NCI-H1048 (cell line): ENCODE measurements at places on chromosomes 3 and 15.

DNA sequence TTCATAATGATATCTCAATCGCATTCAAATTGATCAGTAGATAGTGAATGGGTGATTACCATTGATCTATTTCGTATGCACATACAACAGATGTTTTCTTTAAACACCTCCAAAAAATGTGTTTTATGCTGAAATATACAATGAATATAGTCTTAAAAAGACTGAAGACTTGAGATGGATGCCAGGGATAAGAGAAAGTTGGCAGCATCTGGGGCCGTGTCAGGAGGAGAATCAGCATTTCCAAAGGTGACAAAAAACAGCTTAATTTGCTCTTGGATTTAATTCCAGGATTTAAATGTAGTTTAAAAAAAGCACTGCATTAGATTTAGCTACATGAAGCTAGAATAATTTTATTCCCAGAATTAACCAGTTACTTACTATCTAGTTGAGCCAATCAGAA is 199.7 kb upstream of the CNTN3 start:
- no peak for DNase-seq

- no peak for DNase-seq
Measured at GRCh38 chr3:174423936-174424335, 435.2 kb upstream of the NAALADL2 start.

- DNase-seq, result peak; percentile 5
Measured at GRCh38 chr15:23073890-23074646, 34.7 kb upstream of the TUBGCP5 start.

GRCh38 chr15:76333720-76334437 is 2.7 kb upstream of the ISL2 start:
- no peak for DNase-seq

GRCh38 chr3:118001380-118001779 is 1033.3 kb downstream of the IGSF11 start:
- no peak for DNase-seq

DNA sequence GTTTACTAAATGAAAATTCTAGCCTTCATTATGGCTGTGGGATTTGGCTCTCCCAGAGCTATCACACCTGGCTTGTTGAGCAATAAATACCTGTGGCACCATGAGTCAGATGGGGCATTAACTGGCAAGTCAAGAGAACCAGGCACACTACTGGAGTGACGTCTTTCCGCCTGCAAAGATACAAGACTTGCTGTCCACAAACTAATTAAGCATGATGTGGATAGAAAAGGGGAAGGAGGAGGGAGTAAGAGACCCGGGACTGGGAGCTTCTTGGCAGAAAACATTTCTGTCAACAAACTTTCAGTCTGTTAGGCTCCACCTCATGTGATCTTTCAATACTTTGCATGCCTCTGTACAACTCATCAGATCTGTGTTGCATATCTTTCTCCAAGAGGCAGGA is 56.5 kb downstream of the CLDN1 start:
- no peak for DNase-seq

DNA sequence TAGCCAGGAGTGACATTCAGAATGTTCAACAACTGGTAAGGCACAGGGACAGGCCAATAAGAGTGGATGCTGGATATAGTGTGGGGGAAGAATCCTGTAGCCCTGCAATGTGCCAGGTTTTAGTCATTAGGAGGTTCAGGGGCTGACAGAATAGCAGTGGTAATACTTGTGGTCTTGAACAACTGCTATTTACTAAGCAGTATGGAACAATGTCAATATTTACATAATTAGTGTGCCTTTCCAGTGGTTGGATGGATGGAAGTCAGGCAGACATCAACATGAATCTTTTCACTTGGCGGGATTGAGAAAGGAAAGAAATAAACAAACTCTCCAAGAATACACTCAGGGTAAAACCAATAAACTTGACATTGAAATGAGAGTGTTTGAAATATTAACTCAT is 55.1 kb downstream of the OTOL1 start:
- DNase-seq, result no peak

DNA sequence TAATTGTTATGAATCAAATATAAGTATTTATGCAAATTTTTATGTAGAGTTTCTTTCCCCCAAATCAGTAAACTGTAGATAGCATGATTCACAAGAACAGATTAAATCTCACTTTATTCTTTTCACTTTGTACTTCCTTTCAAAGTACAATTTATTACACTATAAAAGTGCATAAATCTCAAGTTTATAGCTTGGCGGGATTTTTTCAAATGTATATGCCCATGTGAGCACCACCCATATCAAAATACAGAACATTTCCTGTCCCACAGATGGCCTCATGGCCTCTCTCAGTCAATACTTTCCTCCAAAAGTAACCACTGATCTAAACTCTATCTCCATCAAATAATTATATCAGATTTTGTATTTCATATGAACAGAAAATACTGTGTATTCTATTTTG is 196.1 kb upstream of the THRB start:
- no peak for DNase-seq

DNA sequence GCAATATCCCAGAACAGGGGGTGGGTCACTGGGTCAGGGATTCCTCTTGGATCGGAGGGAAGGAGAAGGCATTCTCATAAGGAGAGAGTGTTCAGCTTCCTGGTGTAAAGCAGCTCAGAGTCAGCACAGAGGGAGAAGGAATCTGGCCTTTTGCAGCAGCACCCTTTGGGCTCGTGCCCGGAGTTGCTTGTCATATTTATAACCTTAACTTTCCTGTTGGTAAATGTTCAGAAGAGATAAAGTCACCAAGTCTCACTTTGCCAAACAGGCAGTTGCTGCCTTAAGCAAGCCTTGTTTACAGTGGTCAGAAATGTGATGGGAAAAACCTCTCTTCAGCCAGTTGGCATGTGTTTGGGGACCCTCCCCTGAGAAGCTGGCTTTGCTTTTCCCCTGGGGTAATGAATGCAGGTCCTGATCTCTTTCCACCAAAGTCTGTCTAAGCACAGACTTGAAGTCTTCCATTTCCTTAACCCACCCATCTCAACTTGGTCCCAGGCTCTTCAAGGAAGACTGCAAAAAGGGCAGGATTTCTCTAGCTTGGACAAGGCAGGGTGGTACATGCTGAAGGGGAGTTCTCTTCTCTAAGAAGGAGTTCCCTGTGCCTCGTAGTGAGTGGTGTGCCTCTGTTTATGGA is 206.9 kb upstream of the BHLHE40 start:
- no peak for DNase-seq

- no peak for DNase-seq
Measured at GRCh38 chr3:45145223-45145622, 955 bp downstream of the CDCP1 start.

GRCh38 chr3:178137206-178137605 is 399.0 kb upstream of the KCNMB2 start:
- no peak for DNase-seq

- DNase-seq, result no peak
Measured at GRCh38 chr3:141202682-141203081, 28.9 kb upstream of the PXYLP1 start.

GRCh38 chr3:48039487-48040190 is 23.4 kb upstream of the MAP4 start:
- no peak for DNase-seq

- DNase-seq, result no peak
Measured at GRCh38 chr3:187718802-187719201, 16.4 kb upstream of the RTP2 start.

- DNase-seq, result peak; percentile 35
Measured at GRCh38 chr3:54853573-54854404, 74.1 kb downstream of the LRTM1 start.

DNA sequence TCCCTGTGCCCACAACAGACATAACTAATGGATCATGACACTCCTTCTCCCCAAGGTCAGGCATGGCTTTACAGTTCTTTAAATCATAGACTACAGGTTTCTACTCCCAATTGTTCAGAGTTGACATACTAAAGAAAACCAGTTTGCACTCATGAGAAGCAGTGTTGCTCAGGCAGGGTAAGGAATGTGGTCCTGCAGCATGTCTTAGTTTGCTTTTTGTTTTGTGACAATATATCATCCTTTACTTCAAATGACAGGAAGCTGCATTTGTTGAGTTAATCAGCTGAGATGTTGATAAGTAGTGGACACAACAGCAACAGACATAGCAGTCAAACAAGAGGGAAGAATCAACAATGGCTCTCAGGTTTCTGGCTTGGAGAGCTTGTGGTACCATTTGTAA is 267.5 kb downstream of the SLCO3A1 start:
- no peak for DNase-seq

DNA sequence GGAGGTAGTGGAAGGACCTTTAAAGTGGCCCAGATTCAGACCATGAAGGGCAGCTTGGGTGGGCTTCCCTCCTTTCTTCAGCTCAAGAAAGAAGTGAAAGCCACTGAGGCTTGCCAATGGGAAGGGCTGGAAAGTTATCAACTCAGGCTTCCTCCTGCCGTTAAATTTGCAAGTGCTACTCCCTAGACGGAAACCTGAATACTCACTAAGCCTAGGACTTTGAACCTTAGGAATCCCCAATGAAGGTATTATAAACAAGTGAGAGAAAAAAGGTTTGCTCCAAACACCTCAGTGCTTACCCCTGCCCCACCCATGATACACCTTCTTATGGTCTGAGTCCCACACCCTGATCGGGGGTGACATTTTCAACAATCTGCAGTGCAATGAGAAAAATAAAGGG is 396.4 kb downstream of the SHQ1 start:
- DNase-seq, result no peak

DNA sequence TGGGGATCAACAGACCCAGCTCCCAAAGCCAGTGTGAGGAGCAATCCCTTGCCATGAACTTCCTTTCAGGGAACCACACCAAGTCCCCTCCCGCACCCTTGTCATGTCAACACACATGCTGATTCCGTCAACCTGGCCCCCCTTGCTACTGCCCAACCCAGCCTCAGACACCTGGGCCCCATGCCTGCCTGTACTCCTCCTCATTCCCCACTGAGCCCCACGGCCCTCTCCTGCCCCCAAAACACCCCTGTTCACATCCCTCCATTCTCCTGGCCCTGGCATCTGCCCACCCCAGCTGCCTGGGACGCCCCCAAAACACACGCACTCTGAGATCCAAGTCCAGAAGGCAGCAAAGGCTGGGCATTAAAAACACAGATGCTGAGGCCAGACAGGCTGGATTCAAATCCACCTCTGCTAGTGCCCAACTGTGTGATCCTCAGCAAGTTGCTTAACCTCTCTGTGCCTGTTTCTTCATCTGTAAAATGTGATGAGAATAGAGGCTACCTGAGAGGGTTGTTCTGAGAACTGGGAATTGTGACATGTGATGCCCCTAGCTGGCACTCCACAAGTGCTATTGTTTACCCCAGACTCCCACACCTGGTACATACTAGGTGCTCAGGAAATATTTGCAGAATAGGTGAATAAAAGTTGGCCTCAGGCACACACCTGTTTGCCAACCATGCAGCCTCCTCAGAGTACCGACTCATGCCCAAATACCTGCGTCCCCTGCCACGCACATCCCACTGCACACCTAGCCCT is 2.3 kb downstream of the PLXND1 start:
- no peak for DNase-seq

DNA sequence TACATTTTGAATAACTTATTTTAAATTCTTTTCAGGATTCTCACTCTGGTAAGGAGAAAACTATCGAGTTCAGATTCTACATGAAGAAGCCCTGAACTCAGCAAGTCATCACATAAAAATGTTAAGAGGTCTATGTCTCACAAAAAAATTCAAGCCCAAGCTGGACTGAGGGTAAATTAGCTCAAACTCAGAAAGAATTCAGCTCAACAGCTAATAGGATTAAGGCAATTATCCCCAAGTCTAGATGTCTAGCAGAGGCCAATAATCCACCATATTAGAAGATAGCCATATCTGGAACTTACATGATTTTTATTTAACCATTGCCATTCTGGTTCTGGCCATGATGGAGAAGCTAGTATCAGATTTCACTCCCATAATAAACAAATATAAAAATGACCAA is 909.7 kb downstream of the PLOD2 start:
- DNase-seq, result no peak

DNA sequence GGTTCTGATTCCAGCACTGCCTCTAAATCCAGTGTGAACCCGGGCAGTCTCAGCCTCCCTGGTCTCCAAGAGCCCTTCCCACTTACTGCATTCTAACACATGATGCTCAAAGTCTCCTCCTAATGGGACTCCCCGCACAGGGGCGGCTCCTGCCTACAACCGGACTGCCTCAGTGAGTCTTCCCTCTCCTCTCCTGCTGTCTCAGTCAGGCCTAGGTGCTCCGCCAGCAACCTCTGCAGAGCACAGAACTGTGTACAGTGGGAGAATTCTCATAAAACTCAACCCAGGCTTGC is 28.9 kb downstream of the TBC1D2B start:
- no peak for DNase-seq

DNA sequence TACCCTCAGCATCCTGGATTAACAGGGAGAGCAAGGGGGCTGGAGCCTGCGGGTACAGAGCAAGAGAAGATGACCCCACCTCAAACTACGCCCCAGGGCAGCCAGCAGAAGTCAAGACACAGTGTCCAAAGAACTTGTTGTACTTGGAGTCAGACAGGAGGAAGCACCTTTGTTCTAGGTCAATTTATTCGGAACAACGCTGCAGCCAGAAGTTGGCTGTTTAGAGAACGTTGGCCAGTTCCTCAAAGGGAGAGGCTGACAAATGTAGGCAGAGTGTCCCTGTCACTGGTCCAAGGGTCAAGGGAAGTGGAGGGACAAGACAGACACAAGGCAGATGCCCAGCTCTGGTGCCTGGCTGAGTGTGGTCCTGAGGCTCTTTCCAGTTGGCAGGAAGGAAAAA is 32.1 kb upstream of the PIAS1 start:
- DNase-seq, result no peak

GRCh38 chr3:40718209-40718608 is 193.4 kb downstream of the ZNF621 start:
- no peak for DNase-seq

DNA sequence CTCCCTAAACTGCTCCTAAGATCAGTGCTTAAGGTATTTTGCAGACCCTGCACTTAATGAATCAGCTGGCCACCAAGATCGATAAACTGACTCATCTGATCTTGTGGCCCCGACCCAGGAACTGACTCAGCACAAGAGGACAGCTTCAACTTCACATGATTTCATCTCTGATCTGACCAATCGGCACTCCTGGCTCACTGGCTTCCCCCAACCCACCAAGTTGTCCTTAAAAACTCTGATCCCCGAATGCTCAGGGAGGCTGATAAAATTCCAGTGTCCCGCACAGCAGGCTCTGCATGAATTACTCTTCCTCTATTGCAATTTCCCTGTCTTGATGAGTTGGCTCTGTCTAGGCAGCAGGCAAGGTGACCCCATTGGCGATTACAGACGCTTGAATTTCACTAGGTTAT is 13.5 kb downstream of the HTR3E start:
- no peak for DNase-seq

- DNase-seq, result no peak
Measured at GRCh38 chr3:59300733-59301132, 250.9 kb upstream of the CFAP20DC start.
